ENCODE measurements at places on chromosomes 2 and 18.

DNA sequence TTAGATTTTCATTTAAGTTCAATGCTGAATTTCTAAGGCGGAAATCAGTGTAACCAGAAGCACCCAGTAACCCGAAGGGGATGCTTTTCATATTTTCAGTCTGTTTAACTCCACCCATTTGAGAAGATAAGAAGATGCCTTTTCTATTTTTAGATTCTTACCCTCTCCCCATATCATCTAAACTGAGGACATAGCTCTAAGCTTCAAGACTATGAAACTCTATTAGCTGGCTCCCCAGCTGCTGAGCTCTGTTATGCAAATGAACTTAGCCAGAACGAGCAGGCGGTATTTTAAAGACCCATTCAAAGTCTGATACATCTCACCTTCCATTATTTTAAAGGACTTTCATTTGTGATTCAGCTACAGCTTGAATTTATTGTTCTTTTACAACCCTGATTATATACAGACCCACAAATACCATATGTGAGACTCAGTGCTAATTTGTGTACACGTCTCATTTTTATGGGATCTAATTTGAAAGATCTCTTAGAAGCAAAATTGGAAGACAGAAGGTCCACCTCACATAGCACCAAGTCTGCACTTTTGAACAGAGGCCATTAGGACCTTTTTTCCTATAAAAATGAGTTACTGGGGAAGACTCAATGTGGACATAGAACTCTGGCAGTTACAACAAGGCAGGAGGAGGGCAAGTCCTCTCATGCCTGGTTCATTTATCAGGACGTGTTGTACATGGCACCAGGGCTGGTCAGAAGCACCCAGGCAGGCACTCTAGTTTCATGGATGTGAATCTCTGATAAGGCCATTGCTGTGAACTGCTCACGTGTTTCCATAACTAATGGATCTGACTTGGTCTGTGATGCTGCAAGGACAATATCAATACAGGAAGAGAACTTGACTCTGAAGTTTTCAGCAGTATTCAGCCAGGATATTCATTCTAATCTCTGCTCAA, 16.3 kb downstream of the CDC42EP3 start:
- DNase-seq: no peak

DNA sequence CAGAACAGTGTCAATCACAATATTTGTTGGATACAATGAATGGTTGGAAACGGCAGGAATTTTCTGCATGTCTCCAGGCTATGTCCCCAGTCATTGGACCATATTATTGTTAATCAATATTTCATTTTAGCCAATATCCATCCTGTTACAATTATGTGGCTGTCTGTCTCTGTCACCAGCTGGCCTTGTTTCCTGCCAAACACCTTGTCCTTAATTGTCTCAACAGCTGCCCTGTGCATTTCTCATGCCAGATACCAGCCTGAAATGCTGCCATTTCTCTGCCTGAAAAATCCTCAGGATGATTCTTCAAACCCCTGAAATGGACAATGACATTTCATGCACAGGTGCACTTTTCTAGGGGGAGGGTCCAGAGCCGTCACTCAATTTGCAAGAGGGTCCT, 170.6 kb downstream of the ALPK2 start:
- DNase-seq: no peak

GRCh38 chr2:132670496-132671150, 618 bp upstream of the LYPD1 start:
- no peak for DNase-seq

DNA sequence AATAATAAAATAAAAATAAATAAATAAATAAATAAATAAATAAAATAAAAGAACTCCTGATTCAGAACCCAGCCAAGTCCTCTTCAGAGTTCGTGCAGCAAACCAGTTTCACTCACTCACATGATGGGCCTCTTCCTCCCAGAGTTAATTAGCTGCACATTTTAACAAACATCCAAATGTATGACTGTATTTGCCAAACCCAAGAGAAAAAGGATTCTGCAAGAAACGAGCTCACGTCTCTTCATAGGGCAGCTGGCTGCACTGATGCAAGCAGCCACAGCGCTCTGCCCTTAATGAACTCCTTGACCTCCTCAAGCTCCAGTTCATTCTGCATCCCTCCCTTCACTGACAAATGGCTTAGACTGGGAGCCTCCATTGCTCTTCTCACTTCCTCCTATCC, 55.1 kb downstream of the MREG start:
- no peak for DNase-seq

GRCh38 chr2:236677368-236677767, 107.7 kb downstream of the ACKR3 start:
- no peak for DNase-seq

DNA sequence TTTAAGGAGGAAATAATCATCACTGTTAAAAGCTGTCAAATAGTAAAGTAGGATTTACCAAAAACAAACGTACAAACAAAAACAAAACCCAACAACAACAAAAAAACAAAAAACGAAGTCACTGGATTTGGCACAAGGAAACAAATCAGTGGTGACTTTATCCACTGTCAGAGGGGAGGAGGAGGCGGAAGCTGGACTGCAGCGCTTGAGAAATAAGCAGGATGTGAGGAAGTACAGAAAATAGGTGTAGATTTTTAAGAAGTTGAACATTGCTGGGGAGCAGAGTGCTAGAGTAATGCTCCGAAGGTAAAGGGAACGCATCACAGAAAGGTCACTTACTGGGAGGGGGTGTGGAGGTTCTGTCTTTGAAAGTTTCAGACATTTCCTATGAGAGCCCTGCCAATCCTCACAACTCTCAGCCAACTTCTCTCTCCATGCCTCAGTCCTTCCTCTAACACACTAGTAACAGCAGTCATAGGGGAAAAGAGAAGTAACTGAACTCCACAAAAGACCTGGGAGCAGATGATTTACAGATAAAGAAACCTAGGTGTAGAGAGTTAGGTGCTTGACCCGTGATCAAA, 220.2 kb upstream of the SMAD7 start:
- DNase-seq: no peak

DNA sequence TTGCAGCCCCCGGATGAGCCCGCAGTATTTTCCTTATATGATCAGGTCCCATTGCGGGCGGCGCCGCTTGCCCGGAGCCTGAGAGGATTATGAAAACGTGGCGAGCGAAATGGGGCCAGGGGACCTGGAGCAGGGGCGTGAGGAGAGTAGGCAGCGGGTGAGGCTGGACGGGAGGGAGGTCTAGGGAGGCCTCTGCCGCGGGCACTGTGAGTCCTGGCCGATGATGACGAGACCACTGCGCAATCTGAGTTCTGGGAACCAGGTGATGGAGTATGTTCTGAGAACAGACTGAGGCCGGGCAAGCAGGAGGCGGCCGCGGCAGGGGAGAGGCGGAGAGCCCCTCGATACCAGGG, 790 bp upstream of the ACAA2 start:
- DNase-seq: peak; percentile 70

- DNase-seq: peak; percentile 13
These were observed 34.4 kb downstream of the LGALSL start for GRCh38 chr2:64488050-64488974.

- DNase-seq: peak; percentile 77
These were observed 1.1 kb upstream of the KCTD1 start for GRCh38 chr18:26549263-26550094.

- DNase-seq: peak; percentile 31
These were observed 53.6 kb upstream of the GRHL1 start for GRCh38 chr2:9897846-9898245.

DNA sequence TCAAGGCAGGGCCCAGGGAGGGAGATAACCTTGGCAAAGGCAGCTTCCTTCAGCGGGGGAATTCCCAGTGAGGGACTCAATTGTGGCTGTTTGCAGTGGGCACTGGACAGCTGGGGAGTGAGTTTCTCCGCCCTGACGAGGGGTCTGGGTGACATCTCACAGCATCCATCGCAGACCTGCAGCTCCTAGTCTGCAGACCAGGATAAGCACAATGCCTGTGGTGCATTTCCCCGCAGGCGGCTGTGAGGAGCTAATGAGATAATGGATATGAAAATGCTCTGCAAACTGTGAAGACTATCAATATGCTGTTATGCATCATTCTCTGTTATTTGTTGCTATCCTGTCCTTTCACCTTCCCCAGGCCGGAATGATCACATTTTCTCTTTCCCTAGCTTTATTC, 30.0 kb upstream of the CYP1B1 start:
- DNase-seq: no peak

DNA sequence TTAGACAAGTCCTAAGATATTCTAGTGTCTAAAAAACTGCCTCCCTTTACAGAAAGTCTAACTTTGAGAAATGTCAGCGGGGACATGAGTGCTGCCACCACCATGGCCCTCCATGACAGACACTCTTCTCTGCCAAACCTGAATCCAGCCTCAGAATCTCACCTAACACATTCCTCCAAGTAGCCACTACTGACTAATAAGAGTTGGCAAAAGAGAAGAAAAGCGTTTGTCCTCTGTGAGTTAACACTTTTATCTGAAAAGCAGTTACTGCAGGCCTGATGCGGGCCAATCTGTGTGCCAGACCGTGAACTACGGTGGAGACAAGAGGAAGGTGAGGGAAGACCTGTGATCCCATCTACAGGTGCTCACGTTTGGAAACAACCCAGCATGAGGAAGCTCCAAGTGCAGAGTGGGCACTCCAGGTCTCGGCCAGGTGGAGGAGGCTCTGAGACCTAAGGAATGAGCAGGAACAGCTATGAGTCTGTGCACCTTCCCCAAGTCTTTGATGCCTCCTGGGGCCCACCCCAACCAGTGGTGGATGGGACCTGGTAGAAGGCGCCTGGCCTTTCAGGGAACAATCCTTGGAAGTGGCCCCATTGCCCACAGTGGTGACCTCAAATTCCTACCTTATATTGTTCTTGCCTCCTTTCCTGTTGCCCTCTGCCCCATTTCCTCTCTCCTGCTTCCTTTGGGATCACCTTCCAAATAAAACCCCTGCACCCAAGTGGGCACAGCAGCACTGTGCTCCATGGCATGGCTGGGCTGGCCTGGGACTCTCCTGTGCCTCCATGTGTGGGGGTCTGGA, 91.6 kb downstream of the BIN1 start:
- peak; percentile 24 for DNase-seq

DNA sequence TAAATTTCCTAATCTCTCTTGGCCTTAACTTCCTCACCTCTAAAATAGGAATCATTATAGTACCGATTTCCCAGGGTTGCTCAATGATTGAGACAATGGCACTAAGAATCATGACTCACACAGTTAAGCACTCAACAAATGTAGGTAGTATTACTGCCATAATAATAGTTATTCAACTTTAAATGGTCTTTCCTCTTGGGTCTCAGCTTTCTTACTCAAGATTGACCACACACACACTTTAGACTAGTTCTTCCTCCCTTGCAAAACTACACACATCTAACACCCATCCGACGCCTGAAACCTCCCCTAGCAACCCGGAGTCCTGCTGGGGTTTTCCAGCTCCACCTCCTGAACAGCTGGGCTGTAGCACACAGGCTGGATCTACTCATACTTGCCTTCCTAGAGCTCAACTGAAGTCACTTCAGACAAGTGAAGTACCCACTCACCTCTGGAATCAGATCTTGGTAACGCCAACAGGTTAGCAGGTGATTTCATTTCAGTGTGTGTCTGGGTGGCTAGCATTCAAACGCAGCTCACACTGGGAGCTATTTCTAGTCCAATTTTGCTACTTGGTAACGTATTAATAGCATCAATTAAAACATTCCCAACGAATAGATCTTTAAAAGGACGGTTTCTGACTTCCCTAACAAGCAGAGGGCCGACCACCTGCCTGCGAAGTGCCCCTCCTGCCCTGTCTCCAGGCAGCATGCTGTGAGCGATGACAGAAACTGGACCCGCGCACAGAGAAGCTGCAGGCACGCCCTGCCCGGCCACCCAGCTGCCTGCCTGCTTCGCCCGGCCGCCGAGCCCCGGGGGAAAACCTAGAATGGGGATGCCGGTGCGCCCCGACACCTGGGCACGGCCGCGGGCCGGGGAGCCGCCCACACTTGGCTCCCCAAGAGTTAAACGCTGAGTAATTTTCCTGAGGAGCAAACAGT, 1.1 kb downstream of the UXS1 start:
- peak; percentile 78 for DNase-seq

DNA sequence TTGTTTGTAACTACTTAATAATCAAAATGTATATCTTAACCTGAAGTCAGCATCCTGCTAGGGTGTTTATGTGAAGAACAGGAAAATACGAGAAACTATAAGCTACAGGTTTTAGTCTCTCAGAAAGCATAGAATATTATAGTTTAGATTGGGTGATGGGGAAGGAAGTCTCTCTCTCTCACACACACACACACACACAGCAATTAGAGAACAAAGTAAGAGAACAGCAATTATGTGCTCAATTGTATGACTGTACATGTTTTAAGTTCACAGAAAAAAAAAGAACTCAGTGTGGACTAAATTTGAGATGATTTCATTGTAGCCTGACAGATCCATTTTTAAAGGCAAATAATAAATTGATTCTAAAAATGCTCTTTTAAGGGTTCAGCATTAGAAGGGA, 94.3 kb upstream of the ZNF516 start:
- no peak for DNase-seq

DNA sequence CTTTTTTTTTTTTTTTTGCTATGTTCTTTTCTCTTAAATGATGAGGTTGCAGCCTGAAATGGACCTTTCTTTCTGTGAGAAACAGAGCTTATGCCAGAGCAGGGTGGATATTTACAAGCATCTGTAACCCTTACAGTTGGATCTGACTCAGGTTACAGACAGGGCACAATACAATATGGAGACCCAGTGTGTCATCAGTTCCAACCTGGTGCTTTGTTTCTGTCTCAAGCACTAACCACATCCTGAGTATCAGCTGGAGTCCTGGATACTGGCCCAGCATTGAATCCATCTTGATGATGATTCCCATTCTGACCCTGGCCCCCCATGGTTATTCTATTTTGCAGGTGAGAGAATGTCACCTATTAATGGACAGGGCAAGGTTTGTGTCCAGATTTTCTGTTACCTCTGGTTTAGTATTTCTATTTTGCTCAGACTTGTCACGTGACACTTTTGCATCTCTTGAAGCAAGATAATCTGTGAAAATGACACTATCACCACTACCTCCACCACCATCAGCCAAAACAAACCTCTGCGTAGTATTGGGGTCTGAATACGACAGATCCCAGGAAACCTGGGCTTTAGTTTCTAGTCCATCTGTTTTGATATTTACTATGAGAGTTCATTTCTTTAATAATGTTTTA, 174.0 kb downstream of the CCDC85A start:
- no peak for DNase-seq

DNA sequence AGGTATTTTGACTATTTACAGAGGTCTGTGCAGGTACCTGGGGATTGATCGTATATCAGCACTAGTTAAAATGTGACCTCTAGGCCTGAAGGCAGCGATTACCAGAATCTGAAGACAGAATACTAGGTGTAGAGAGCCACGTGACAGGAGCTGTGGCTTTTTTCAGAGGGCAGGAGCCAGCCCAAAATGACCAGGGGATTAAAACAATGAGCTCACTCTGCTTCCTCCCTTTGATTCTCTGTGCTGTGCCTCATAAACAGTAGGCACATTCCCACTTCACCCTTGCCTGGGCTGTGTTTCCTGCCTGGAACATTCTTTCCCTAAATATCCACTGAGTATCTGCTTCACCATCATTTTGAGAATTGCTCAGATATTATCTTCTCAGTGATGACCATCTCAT, 15.2 kb downstream of the ITGAV start:
- DNase-seq: no peak

- peak; percentile 94 for DNase-seq
These were observed 177.1 kb upstream of the HAAO start for GRCh38 chr2:42969231-42970150.

- peak; percentile 15 for DNase-seq
These were observed 41.0 kb downstream of the CDKL4 start for GRCh38 chr2:39202639-39203369.

- DNase-seq: peak; percentile 62
These were observed 678.3 kb upstream of the ID2 start for GRCh38 chr2:8003462-8004075.

Data from fibroblast of lung (primary cell).